NCI-H1436 treated with DMSO at 0.1 percent for 48 hours (cell line): ENCODE measurements at places on chromosomes 16 and 17.

DNA sequence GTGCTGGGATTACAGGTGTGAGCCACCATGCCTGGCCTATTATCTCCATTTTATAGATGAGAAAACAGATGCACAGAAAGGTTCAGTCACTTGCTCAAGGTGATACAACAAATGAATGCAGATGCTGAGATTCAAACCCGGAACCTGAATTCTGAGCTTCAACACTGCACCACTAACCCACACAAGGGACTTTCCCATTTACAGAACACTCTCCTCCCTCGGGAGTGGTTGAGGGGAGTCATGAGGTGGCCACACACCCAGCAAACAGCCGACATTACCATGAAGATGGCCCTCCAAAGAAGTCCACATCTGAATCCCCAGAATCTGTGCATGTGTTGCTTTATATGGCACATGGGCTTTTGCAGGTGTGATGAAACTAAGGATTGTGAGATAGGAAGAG lies 9.1 kb downstream of the BCL7C start:
- no peak for DNase-seq

GRCh38 chr17:66775271-66775670 lies 59.6 kb upstream of the CACNG5 start:
- DNase-seq = no peak

DNA sequence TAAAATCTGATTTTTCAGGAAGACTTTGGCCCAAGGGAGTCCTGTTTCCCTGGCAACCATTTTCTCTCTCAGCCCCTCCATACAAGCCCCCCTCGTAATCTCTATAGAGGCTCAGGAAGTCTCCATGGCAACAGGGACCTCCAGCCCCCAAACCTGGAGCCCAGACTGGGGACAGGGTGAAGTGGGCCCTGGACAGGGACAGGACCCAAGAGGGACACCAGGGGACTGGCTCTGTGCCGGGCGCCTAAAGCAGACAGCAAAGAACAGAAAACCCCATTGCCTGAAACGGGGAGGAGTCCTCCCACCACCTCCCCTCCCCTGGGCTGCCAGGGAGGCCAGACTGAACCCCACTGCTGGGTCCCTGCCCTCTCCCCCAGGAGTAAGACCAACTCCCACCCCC lies 40.6 kb downstream of the CPNE2 start:
- DNase-seq = no peak

DNA sequence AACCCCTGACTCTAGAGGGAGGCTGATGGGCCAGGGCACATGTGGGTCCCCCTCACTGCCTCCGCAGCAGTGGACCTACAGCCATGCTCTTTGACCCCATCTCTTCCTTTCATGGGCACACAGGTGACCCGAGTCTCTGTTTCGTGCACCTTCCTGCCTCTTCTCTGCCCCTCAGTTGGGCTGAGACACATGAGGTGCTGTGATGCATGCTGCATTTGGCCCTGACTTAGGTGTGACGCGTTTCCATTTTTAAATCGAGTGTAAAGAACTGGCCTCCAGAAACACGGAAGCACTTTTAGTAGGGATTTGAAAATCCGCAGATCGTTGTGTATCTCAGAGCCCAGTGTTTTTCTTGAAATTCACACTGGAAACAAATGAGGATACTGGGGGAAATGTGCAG lies 24.6 kb downstream of the C16orf90 start:
- no peak for DNase-seq

DNA sequence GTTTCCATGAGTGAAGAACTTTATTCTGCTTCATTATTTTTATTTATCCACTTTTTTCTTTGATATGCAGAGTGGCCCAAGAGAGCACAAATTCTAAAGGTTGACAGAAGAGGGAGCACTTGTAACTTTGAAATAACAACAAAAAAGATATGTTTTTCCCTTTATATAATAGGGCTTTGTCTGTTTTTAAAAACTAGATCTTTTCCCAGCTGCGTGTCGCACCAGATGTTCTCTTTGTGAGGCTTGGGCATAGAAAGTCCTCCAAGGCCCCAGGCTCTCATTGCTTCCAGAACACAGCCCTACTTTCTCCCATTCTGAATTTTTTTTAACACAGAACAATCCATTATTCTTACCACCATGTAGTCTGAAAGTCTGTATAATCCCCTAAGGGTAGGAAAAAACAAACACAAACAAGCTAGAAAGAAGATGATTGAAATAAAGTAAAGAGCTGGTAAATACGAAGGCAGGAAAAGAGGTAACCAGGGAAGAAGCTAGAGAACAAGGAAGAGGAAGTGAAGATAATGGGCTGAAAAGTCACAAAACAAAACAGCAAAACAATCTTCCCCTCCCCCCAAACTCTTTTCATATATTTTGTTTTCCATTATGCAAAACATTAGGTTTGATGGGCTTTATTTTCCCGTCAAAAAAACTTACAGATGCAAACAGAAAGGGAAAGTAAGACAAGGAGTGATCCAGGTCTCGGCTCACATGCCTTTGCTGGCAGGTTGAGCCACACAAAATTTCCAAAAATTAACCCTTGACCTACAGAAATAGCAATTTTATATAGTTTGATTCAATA lies 160.4 kb downstream of the ABCA8 start:
- no peak for DNase-seq

DNA sequence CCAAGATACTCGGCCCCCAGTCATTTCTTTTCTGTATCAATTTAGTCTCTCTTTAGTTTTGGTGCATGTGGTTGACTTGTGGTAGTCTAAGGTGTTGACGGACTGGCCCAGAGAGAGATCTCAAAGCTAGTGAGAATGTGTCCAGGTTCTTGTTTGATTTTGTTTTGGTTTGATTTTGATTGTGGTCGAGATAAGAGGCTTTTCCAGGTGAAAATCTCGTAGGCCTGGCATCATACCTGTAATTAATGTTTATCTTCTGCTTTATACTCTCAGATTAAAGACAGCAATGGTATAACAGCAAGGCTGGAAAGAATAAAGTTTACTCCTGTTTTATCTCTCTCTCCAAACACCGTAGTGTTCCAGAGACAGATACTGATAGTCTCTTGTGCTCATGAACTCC lies 172.4 kb upstream of the CACNG5 start:
- DNase-seq = no peak

- DNase-seq = no peak
These were observed at the start of gene SMTNL2 for GRCh38 chr17:4584101-4584916. SMTNL2 (plus strand) TSS chr17:4584529; CDS start chr17:4584606, 77 bp downstream.

- no peak for DNase-seq
These were observed 416.4 kb downstream of the CDH11 start for GRCh38 chr16:64705443-64705842.

DNA sequence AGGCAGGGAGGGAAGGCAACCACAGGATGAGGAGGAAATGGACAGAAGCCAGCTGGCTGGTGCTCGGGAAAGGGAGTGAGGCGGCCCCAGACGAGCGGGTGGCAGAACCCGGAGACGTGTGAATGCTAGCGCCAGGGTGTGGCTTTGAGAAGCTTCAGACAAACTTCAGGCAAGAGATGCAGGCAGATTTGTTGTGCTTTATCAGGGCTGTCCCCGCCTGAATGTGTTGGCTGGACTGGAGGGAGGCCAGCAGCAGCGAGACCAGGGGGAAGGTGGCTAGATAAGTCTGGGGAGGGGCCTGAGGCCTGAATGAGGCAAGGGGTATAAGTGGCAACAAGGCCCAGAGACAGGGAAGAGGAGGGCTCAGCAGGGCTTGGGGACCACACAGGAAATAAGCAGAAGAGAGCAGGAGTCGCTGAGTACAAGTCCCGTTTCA lies 22.0 kb downstream of the CAMKK1 start:
- no peak for DNase-seq

GRCh38 chr17:57308543-57309186 lies 52.3 kb downstream of the MSI2 start:
- DNase-seq = no peak

- no peak for DNase-seq
These were observed 2.6 kb downstream of the SPDYE4 start for GRCh38 chr17:8755590-8756255.

- no peak for DNase-seq
These were observed 58.3 kb downstream of the CCT6B start for GRCh38 chr17:34902831-34903547.

DNA sequence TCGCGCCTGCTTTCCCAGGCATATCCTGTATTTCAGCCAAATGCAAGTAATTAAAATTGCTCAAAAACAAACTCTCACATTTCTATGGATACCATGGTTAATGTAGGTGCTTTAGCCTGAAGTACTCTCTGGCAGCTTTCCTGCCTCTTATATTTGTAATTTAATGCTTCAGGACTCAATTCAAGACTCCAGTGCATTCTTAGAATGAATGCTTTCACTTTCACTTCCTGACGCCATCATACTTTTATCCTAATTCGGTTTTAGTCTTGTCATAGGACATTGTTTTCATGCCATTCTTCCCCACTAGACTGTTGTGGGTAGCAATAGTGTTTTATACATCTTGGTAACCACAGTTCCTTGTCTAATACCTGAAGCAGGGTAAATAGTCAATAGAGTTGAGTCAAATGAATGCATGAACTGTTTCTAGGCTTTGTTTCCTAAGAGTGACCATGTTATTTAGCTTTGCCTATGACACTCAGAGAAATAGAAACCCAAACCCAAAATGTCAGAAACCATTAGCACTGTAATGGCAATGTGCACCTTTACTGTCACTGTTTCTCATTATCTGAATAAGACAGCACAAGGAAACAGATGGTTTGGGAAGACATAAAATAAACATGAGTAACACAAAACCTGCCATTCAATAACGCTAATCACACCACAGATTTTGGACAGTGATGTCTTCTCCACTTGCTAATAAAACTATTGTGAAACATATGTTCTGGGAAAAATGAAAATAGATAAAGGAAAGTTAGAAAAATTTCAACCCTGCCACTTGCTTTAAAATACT lies 705.5 kb downstream of the CDH11 start:
- no peak for DNase-seq

GRCh38 chr16:69190598-69190997 lies 3.6 kb downstream of the SNTB2 start:
- DNase-seq = no peak

DNA sequence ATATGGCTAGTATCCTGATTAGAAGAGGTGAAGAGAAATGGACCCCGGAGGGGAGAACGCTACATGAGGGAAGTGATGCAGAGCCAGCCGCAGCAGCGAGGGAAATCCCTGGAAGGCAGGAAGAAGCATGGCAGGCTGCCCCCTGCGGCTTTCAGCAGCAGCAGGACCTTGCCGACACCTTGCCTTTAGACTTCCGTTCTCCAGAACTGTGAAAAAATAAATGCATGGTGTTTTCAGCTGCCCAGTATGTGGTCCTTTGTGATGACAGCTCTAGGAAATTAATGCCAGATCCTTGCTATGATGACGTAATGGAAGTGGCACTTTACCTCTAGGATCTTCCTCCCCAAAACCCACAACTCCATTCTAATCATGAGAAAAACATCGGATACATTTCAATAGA lies 9.7 kb upstream of the ZFP1 start:
- DNase-seq = no peak

GRCh38 chr16:68737730-68738629 lies 888 bp downstream of the CDH1 start:
- DNase-seq = no peak

GRCh38 chr16:59878479-59878878 lies 1144.4 kb upstream of the GOT2 start:
- no peak for DNase-seq

DNA sequence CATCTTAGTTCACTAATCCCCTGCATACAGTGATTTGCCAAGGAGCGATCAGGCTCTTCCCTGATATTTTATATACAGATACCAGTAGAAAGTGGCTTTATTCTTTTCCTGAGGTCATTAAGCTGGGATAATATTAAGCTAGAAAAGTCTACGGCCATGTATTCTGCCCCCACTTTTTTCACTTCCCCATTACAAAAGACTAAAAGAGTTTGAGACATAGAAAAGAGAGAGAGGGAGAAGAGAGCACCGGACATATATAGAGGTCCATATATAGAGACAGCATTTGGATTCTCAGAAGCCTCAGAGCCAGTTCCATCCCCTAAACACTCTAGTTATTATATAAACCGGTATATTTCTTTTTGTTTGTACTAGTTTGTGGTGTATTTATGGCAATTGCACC lies 166.5 kb upstream of the ANKFN1 start:
- DNase-seq = no peak

DNA sequence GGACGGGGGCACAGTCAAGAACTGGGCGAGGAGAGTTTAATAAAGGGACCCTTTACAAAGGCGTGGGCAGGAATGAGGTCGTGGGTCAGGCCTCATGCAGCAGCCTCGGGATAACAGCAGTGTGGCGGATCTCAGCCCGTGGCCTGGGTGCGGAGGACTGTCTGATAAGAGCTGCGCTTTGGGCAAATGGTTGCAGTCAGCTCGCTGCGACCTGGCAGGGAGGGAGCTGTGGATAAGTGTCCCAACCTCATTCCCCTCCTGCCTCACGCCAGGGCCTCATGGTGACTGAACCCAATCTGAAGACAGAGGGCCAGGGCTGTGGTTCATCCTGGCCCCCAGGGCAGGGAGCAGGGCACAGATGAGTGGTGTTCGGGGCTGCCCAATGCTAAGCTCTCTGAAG lies 13.6 kb downstream of the SMTNL2 start:
- no peak for DNase-seq

DNA sequence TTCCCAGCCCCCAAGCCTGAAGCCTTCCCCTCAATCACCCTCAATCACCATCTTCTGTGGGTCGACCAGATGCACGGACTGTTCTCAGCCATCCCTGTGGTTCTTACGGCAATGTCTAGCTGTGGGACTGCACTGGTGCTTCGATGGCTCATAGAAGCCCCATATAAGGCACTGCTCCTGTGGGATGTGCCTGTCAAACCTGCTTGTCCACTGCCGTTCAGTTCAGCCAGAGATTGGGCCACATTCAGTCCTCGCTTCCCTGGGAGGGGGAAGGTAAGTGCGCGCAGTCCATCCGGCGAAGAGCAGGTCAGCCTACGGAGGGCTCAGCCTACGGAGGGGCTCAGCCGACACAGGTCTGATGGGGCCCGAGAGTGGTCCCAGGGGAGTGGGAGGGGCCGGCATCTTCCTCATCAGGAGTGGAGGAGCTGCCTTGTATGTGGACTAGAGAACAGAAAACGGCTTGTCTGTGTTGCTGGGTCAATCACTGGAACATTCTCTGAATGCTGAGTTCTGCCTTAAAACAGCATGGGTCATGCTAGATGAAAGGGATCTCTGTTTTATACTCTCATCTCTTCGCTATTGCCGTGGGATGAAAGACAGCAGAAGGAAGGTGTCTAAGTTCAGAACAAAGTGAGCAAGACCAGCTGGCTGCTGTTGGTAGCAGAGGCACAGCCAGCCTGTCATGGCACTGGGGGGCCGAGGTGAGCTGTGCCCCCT lies at the start of gene CARD14:
TSS of gene CARD14 (plus strand) at position 247 of the 717 bp plus-strand sequence. CDS start 11,409 bp downstream, outside the sequence.
- no peak for DNase-seq
